ENCODE measurements at places on chromosomes 5 and 9.

DNA sequence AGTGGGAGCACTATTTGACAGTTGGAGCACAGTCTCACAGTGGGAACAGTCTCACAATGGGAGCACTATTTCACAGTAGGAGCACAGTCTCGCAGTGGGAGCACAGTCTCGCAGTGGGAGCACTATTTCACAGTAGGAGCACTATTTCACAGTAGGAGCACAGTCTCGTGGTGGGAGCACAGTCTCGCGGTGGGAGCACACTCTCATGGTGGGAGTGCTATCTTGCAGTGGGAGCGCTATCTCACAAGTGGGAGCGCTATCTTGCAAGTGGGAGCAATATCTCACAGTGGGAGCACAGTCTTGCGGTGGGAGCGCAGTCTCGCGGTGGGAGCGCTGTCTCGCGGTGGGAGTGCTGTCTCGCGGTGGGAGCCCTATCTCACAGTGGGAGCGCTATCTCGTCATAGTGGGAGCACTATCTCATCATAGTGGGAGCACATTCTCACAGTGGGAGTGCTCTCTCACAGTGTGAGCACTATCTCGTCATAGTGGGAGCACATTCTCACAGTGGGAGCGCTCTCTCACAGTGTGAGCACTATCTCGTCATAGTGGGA is 56.1 kb downstream of the MED10 start:
- no peak for DNase-seq

DNA sequence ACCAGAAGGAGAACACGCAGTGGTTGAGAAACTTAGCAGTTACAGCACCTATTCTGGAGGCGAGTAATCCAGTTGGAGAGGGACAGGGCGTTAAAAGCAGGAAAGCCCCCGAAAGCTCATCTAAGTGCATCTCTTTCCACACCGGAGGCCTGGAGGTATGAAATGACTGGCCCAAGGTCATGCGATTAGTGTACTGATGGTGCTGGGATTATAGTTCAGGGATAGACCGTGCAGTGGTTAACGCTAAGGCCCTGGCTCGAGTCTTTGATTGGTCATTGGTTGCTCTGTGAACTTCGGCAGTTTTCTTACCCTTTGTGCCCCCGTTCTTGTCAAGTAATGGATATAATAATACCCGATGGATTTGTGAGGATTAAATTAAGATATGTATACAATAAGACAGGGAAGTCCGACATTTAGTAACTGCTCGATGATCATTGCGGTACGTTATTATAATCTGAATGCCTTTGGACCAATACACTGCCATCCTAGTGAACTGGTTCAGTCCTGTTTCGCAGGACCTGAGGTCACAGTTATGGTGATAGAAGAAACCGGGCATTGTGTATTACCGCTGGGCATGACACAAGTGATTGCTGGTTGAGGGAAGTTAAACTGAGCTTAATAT is 960 bp downstream of the CANX start:
- DNase-seq: peak; percentile 30

GRCh38 chr5:37836592-37837413 is 3.0 kb downstream of the GDNF start:
- no peak for DNase-seq

DNA sequence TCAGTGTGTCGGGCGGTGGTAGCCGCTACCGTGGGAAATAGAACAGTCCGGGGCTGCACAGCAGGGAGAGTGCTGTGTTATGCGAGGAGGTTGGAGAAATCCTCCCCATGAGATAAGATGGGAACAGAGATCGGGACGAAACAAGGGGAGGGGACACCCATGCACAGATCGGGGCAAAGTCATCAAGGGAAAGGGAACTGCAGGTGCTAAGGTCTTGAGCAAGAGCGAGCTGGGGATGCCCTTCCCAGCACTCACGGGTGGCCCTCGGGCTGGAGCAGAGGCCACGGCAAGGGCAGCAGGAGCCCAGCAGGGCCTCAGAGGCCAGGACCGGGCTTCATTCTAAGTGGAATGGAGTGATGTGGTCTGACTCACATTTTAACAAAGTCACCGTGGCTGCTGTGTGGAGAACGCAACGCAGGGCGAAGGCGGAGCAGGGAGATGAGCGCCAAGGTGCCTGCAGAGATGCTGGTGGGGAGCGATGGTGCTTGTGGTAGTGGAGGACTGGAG is 7.7 kb downstream of the IL13 start:
- no peak for DNase-seq

GRCh38 chr9:69122549-69123141 is 51.4 kb upstream of the TJP2 start:
- DNase-seq: no peak

GRCh38 chr9:37324261-37324683 is 98.2 kb upstream of the GRHPR start:
- no peak for DNase-seq

DNA sequence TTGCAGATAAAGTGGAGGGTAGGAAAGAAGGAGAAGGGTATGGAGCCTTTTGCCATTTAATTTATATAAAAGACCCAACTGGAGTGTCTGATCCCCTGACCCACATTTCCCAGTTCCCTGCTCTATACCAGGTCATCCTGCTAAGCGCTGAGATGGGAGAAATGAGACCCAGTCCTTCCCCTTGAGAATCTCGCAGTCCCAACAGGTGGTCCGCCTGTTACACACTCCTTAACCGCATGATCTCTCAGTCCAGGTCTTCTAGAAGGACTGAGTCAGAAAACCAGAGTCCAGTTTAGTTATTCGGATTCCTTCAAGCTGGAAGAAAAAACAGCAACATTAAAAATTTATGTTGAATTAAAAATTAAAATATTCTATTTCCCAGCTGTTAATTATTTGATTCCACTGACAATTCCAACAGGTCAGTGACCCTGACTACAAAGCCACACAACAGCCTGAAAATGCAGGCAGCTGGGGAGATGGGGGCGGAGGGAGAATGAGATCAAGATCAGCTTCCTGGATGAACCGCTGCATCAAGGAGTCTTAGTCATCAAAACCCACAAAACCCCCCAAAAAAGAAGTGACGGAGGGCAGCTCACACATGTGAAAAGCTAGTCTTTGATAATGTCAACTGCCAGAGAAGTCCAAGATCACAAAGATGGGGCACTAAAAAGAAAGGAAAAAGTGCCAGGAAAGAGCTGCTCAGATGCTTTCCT is 44.0 kb downstream of the GGTA1 start:
- DNase-seq: no peak

- no peak for DNase-seq
Observed at GRCh38 chr5:78611126-78611605, 37.4 kb downstream of the LHFPL2 start.

- peak; percentile 72 for DNase-seq
Observed at GRCh38 chr5:149636861-149637246, 55.6 kb downstream of the ARHGEF37 start.

DNA sequence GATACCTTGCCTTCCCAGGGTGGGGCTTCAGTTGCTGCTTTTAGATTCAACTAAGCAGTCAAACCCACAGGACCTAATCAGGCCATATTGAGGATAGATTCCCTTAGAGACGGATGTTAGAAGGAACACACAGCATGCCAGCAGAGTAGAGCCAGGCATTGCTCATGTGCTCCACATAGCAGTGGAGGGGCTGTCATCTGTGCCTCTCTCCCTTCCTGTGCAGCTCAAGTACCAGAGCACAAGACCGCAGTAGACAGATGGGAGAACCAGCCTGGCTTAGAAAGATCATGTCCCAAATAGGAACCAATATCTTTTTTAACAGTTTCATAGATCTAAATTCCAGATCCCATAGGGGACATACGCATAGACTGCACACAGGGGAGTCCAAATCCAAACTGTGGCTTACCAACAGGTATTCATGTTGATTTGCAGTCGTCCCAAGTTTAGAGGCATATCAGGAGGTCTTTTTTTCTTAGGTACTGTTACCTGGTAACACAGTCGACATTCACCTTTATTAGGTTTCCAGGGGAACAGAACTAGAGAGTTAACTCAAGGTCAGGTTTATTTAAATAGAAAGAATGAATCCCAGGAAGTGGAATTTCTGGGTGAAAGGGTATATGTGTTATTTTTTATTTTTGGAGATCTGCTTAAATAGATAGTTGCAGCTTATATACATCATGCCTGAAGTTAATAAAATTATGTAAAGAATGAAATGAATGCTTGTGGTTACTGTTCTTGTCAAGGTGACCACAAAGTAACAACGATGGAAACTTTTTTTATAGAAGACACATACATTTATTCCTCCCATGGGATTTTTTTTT is 43.5 kb upstream of the PCAT7 start:
- no peak for DNase-seq

DNA sequence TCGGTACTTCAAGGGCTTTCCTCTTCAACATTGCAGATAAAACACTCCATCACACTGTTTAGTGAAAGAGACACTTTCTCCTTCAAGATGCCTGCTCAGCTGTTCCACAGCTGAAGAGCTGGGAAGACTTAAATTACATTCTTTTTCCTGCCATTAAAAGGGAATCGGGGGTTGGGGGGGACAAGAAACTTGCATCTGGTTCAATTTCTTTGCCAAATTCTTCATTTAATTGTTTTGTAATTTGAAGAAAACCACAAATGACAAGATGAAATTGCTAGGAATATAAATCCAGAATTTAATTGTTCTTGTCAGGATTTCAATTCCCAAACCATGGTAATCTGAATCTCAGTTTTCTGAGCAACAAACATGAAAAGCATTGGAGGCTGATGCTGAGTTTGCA is 478.3 kb downstream of the EBF1 start:
- no peak for DNase-seq

GRCh38 chr9:135241381-135242048 is 154.0 kb downstream of the OLFM1 start:
- DNase-seq: no peak

GRCh38 chr5:38557308-38557710 is 863 bp upstream of the LIFR start:
- no peak for DNase-seq

GRCh38 chr5:98975223-98975622 is 46.4 kb upstream of the CHD1 start:
- no peak for DNase-seq

DNA sequence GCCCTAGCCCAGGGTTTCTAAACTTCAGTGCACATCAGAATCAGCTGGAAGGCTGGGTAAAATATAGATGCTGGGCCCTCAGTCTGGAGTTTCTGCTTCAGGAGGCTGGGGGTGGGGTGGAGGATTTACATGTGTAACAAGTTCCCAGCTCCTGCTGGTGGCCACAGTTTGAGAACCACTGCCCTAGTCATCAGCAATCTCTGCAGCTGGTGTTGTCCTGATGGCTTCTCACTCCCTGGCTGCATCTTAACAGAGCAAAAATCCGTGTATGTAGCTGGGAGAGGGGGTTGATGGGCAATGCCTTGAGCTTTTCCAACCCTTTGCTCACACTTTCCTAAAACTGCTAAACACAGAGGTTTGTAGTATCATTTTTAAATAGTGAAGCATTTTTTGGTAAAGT is 186.0 kb upstream of the KLF9 start:
- DNase-seq: no peak

DNA sequence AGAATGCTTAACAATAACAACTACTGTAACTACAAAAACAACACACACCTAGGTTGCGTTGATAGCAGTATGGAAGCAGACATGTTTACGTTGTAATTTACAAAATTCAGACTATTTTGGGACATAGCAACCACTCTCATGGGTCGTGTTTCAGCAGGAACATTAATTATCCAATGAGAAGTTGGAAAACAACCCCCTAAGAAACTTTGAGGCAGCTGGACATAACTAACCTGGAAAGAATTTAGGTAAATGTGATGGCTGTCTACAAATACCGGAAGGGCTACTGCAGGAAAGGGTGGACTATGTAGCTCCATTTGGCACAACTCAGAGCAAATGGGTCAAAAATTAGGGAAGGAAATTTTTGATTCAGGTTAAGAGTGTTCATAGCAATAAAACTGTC is 409.3 kb downstream of the ADGRV1 start:
- DNase-seq: no peak

- DNase-seq: no peak
Observed at GRCh38 chr5:54671111-54671531, 153.6 kb downstream of the SNX18 start.

DNA sequence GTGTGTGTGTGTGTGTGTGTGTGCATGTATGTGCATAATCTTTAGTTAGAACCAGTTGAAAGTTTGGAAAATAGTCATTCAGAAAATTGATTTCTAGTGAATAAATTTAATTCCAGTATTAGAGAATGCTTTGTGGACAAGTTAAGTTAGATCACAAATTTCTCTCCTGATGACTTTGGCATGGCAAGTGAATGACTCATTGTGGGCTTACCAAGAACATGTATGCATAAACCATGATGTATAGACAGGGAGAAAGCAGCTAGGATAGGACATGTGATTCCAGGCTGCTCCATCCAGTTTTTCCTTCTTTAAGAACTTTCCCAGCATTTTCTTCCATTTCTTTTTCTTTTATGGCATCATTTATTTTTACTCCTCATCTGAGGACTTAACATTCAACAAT is 85.7 kb upstream of the SGCD start:
- no peak for DNase-seq

DNA sequence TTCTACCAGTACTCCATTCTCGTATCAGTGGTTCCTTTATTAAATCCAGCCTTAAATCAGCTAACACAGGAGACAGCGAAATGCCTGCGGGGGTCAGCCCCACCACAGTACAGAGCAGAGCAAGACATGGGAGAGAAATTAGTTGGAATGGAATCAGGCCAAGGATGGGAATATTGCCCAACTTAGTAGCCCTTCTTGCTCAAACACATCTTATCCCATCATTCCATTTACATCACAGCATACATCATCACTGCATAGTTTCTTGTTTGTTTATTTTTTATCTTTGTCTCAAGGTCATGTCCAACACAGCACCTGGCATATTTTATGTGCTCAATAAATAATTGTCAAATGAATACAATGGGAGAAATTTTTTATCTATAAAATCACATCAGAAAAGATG is 34.3 kb upstream of the DAB2 start:
- DNase-seq: no peak

- DNase-seq: no peak
Observed at GRCh38 chr9:137286975-137287383, 9.5 kb downstream of the TOR4A start.

GRCh38 chr5:34709861-34710673 is 53.9 kb downstream of the RAI14 start:
- DNase-seq: no peak

GRCh38 chr5:122229551-122229950 is 82.5 kb upstream of the SNCAIP start:
- DNase-seq: no peak

DNA sequence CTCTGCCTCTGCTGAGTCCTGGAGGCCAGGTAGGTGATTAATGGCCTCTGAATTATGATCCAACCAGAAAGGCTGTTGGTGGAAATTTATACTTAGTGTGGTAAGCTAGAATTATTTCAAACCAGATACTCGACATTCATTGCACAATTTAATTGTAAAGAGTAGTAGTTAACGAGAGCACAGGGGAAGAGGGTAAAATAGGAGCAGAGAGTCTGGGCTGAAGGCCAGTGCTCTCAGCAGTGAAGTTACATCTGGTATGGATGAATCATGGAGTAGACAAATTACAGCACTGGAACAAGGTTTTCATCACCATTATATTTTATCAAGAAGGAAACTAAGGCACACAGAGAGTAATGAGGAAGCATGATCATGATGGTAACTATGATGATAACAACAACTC is 92.5 kb downstream of the TLR4 start:
- no peak for DNase-seq

Data from activated T-cell treated with anti-CD3 and anti-CD28 coated beads, Interleukin-2, amount 50 U/mL, for 1 hour (primary cell).